Foreskin melanocyte (primary cell): ENCODE measurements at places on chromosomes 6 and 20.

DNA sequence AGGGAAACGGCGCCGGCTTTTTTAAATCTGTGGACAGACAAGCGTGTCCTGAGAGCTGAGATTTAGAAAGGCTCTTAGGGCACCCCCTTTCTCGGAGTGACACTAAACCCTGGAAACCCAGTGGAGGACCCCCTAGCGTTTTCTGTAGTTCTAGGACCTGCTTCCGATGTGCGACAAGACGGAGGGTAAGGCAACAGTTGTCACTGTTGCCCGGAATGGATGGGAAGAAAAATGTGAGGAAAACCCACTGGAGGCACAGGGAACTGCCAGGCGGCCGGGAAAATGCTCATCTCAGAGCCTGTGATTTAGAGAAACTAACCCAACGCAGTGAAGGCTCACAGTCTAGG, 551 bp upstream of the ATP5F1E start:
- no peak for DNase-seq

DNA sequence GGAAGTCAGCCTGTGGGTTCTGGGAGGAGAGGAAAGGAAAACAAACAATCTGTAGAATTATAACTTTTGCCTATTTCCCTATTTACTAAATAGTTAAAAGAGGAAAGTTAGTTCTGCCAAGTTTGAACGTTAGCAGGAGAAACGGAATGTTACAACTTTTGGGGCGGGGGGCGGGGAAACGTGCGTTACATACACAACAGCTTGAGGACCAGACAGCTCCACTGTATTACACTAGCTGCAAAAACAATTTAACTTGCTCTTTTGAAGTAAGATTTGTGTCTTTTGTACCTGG, 498 bp upstream of the PRDM1 start:
- DNase-seq, result no peak

- DNase-seq, result no peak
These were observed 10.5 kb downstream of the ZC3H12D start for GRCh38 chr6:149474108-149474935.

DNA sequence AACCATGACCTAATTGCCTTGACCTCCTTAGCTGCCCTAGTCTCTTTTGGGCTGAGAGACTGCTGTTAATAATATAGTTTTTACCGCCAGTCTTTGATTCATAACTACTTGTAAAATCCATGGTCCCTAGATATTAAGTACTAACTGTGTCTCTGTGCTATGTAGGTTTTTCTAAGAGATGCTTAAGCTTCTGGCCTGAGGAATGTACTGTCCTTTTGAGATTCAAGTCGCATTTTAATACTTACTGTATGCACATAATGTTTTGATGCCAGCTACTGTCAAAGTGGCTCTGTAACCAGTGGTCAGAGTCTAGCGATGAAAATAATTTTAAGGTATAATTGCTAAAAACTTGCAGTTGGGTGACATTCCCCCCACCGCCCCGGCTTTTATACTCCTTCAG, 2.1 kb downstream of the AKAP12 start:
- DNase-seq, result no peak

- DNase-seq, result peak; percentile 20
These were observed 865 bp downstream of the STK38 start for GRCh38 chr6:36546308-36546919.

DNA sequence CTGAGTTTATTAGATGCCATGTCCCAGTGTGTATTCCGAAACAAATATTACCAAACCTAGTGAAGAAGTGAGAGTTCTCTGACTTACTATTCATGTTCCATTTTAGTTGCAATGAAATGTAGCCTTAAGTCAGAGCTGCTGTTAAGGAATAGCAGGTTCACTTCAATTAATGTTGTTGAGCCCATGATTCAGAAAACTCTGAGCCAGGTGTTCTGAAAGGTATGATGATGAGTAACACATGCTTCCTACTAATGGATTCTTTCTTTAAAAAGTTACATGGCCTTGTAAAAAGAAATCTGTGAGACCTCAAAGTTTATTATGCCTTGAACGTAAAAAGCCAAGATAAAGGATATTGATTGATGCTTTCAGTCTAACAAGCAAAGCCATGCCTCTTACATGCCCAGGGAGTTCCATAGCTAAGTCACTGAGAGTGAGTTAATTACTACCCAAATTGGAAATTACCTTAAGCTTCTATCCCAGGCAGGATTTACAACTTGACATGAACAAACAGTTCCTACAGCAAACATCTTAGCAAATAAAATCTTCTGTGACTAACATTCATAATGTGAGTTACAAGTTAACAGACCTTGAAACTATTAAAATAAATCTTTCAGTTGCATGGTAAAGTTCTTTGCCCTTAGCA, 122.9 kb downstream of the AKAP7 start:
- no peak for DNase-seq

DNA sequence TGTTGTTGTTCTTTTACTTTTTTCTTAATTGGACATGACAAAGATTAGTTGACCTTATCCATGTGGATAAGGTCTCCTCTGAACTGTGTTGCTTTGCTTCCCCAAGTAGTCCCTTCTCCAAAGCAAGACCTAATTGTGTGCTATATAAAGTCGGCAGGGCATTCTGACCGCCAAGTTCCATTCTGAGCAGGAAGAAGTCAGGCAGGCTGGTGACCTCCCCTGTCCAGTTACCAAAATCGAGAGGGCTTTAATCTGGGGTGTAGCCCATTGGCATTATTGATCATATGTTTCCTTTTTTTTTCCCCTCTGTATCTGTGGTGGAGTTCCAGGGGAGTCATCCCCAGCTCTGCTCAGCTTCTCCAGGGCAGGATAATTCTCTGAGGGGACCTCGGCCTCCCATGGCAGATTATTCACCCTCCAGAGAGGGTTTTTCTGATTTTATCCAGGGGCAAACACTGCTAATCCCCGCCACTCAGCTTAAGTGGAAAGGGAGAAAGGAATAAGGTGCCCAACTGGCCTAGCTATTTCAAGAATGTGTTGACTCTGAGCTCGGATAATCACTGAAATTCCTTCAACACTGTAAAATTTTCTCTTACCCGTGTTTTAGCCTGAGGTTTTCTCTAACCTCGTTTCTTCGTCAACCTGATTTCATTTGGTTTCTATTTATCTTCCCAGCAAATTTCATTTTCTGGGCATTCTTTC, 71.8 kb upstream of the L3MBTL3 start:
- DNase-seq, result no peak

DNA sequence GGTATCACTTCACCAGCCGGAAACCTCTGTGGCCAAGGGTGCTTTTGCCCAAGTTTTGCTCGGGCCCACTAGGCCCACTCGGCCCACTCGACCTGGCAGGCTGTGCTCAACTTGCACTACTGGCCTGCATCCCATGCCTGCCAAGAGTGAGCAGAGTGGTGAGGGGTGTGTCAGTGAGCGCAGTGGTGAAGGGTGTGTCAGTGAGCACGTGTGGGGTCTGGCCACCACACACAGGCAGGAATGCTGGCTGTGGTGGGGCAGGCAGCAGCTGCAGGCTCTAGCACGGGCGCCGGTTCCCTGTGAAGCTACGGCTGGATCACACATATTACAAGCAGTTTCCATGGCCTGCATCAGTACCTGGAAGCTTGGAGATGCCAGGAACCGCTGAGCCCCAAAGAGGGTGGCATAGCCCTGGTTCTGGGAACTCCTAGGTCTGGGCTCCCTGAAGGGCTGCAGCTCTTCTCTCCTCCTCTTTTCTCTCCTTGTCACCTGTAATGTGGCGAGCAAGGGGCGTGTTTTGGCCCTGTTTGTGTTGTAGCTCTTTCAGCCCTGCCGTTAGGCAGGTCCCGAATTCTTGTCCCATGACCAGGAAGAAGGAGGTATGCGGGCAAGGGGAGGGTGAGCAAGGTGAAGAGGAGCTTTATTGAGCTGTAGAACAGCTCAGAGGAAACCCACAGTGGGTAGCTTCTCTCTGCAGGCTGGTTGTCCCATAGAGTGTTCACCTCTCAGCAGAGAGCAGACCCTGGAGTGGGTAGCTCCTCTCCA, 51.0 kb upstream of the CLDN20 start:
- no peak for DNase-seq

GRCh38 chr6:69138148-69138547, 503.1 kb downstream of the ADGRB3 start:
- no peak for DNase-seq

GRCh38 chr6:50995036-50995435, 176.4 kb downstream of the TFAP2B start:
- DNase-seq, result no peak

DNA sequence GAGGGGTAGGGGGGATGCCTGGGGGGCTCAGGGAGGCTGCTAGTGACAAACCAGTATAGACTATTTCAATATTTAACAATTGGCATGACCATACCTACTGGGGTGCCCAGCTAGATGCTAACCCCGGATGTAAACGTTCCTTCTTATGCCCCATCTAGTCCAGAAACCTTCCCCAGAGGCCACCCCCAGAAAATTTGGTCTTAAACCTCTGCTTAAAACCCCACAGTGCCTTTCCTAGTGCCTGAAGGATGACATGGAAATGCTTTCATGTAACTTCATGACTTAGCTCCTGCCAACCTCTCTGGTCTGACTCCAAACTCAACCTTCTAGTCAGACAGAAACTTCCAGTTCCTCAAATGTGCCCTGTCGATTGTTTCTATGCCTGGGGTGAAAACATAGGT, 52.0 kb downstream of the JPH2 start:
- DNase-seq, result no peak

DNA sequence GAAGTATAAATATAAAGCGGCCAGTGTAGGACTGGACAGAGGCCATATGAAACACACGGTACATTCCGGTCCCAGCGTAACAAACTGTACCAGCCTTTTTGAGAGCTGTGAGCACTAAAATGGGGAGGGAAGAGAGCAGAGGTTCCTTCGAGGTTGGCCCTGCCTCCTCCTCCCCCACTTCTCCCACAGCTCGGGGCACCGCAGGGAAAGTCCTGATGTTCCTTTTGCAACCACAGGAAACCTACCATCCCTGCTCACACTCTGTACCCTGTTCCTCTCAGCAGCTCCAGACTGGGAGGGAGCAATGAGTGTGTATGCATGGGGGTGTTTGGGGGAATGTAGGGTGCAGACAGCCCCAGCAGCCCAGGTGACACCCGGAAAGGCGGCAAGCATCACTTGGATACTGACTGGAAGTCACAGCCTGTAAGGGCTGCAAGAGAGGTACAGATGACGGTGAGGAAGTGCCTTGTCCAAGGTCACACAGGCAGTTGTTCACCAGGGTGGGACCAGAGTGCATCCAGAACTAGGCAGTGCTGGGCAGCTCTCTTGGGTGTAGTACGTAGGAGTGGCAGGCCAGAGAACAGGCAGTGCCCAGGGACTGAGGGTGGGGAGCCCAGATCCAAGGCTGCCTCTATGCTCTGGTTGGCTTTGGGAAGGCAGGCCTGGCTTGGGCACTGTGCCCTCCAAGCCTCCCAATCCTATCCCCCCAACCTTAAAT, 11.0 kb upstream of the ARMC12 start:
- DNase-seq, result no peak

GRCh38 chr6:39086294-39086693, 28.7 kb downstream of the SAYSD1 start:
- no peak for DNase-seq

DNA sequence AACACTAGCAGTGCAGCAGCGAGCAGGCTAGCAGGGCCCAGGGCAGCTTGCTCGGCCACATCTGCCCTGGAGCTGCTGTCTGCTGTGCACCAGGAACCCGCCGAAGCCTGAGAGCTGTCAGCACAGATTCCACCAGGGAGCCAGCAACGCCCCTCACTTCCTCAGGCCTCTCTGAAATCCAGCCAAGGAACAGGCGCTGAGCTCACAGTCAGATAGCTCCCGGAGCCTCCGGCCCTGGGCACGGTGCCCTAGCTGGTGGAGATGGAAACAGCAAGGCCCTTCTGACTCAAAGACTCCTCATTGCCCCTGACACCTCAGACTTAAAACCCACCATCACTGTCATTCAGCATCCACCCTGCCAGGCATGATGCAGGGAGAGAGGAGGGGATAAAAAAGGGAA, 839.4 kb downstream of the MAFB start:
- DNase-seq, result peak; percentile 60

GRCh38 chr6:36803908-36804307, 35.3 kb downstream of the CPNE5 start:
- no peak for DNase-seq

DNA sequence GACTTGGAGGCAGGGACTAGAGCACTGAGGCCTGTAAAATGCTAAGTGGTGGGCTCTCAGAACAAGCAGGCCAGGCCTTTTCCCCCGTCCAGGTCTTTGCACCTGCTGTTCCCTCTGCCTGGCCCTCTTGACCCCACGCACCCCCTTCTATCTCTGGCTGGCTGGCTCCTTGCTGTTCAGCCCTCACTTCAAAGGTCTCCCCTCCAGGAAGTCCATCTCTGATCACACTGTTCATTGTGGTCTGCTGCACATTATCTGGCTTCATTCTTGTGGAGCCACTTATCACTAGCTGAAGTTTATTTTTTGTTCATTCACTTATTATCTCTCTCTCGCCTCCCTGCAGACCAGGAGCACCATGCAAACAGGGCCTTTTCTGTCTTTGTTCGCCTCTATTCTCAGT, 24.5 kb downstream of the SLC13A3 start:
- DNase-seq, result no peak

- no peak for DNase-seq
These were observed 313.9 kb upstream of the SOX4 start for GRCh38 chr6:21279619-21280018.

DNA sequence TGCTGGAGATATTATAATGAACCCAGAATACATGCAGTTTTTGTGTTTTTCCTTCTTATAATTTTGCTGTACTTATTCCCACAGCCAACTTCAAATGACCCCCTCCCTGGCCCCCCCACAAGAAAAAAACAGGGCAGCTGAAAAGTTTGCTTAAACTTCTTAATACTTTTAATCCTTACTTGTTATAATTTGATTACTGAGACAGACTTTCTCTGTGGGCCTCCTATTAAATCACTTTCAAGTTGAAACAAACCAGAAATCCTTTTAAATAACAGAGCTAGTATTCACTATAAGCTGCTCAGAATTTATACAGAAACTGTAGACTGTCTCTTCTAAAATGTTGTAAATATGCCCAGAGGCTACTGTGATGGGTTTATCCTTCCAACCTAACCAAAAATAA, 106.3 kb downstream of the CENPW start:
- no peak for DNase-seq

DNA sequence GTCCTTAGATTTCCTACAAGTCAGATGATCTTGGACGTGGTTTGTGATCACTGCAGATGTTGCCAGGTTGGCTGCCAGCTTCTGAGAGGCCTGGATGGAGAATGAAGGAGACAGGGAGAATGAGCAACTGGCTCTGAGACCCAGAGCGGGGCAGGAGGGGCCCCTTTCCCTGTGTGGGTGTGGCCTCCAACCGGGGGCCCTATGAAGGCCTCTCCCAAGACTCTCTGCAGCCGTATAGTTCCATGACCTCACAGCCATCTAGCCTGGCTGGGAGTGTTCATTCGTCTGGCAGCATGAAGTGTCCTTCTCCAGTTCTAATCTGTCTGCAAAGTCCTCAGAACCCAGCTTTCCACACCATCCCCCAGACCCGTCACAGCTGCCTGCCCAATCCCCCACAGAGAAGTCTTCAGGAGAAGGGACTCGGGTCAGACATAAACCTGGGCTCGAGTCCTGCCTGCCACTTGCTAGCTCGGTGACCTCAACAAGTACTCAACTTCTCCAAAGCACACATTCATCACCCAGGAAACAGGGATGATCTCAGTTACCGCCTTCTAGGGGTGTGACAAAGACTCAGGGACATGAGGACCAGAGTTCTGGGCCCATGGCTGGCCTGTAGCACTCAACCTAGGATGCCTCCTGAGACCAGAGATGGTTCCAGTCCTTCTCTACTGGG, 122.6 kb downstream of the EDN3 start:
- DNase-seq, result no peak

GRCh38 chr6:137699031-137699683, 167.9 kb upstream of the TNFAIP3 start:
- no peak for DNase-seq

GRCh38 chr20:17735959-17736621, 36.3 kb downstream of the BANF2 start:
- no peak for DNase-seq

- DNase-seq, result no peak
These were observed 6.1 kb upstream of the OSBPL2 start for GRCh38 chr20:62232194-62232593.
